ENCODE measurements at places on chromosomes 7 and 10. TPM values are rescaled to one million over a fixed set of nuclear protein-coding genes. Genes with fewer than 3 reads are reported as not detected.

Gene GJD4
- total RNA-seq, result not detected

Gene GALNT17
- total RNA-seq, result 72.1 TPM

Gene FAM25A
- not detected for total RNA-seq

Gene PNLIP
- total RNA-seq, result not detected

Gene CRHR2
- 0.24 TPM for total RNA-seq

Gene C10orf143
- 2.2 TPM for total RNA-seq

Gene H2BK1
- total RNA-seq, result not detected

Gene CCDC136
- total RNA-seq, result 5.2 TPM

Gene ZNF239
- total RNA-seq, result 2.0 TPM

Gene RSPH10B2
- total RNA-seq, result not detected

DNA sequence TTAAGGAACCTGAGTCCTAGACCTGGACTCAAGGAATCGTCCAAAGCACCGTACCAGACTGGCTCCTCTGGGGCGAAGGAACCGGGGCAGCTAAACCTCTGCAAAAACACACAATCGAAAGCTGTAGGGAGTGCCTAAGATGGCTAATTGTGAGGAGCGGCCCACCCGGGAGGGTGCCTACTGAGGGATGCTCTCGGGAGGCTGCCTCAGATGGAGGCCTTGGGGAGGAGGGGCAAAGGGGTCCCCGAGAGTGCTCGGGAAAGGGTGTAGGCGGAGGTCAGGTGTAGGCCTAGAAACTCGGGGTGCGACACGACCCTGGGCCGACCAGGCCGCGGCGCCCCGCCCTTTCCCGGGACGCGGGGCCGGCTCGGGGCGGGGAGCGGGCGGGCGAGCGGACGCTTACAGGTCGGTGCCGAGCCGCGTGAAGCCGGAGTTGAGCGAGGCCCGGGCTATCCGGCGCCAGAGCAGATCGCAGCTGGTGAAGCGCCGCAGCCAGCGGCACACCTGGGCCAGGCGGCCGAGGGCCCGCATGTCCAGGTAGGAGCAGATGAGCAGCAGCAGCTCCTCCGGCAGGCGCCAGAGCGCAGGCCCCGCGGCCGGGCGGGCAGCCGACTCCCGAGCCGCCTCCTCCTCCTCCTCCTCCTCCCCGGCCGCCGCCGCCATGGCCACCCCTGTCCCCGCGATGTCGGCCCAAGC, 844 bp downstream of the FBXW4 start:
- DNase-seq, result peak; percentile 72

DNA sequence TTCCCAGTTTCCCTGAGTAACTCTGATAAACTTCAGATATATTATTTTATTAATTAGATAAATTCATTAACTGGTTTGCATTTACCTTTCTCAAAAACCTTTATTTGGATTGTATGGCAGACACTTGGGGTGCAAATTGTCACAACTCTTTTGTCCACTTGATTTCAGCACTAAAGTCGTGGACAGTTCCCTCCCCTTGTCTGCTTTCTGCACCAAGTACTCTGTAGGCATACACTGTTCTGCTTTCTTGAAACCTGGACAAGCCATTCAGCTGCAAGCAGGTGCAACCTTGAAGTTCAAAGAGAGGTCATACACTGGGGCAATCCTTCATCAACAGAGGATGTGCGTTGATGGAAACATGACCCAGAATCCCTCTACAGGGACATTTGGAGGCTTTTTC, 162.9 kb downstream of the ARL5B start:
- DNase-seq, result no peak

DNA sequence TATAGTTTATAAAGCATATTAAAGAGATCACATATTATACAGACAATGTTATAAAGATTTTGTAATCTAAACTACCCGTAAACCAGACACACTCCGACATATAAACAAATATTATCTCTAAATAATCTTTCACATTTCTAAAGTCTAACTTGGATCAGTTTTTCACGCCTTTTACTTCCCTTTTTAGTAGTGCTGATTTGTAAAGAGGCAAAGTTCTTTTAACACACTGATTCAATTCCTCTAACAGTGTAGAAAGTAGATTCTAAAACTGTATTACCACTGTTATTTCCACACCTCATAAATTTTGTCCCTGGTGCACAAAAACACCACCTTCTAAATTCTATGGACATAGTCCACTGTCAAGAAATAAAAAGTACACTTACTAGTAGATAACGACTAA, 230.9 kb downstream of the DOCK4 start:
- no peak for DNase-seq

GRCh38 chr7:74293577-74293908, 4.3 kb downstream of the CLIP2 start:
- no peak for DNase-seq

GRCh38 chr10:111993321-111993720, 190.2 kb downstream of the GPAM start:
- DNase-seq, result no peak

GRCh38 chr10:105843786-105844185, 1202.7 kb downstream of the SORCS3 start:
- DNase-seq, result no peak

DNA sequence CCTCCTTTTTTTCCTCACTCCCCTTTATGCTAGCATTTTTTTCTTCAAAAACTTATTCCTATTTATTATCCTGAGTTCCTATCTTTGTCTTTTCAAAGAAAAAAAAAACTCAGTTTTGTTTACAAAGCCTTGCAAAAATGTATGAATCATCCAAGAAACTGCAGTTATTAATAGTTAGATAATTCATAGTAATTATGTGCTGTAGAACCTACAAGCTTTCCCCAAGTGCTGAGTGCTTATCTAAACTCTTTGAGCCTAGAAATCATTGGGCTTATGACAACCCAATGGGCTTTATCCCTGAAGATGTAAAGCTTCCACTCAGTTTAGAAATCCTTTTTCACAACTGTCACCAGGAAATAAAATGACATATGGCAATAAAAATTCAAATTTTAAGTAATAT, 145.9 kb upstream of the WNT16 start:
- no peak for DNase-seq

DNA sequence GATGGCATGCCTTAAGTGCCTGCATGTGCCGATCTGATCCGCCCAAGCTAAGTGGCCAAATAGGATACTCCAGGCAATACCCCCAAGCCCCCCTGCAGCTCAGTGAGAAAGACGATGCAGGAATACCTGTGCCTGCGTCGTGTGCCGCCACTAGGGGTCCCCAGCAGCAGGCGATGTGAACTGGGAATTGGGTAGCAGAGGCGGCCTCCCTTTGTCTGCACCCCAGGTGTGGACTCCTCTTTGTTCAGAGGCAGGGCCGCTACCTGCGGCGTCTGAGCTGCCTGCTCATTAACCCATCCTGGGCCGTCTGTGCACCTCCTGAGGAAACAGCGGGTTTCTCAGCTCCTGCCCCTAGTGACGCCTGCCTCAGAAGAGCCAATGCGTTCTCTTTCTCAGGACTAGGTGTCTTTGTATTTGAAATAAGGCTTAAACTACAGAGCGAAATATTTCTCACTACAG, 4.8 kb upstream of the CHN2 start:
- DNase-seq, result peak; percentile 76

- no peak for DNase-seq
These were observed 2.1 kb upstream of the C10orf71 start for GRCh38 chr10:49296836-49297235.

DNA sequence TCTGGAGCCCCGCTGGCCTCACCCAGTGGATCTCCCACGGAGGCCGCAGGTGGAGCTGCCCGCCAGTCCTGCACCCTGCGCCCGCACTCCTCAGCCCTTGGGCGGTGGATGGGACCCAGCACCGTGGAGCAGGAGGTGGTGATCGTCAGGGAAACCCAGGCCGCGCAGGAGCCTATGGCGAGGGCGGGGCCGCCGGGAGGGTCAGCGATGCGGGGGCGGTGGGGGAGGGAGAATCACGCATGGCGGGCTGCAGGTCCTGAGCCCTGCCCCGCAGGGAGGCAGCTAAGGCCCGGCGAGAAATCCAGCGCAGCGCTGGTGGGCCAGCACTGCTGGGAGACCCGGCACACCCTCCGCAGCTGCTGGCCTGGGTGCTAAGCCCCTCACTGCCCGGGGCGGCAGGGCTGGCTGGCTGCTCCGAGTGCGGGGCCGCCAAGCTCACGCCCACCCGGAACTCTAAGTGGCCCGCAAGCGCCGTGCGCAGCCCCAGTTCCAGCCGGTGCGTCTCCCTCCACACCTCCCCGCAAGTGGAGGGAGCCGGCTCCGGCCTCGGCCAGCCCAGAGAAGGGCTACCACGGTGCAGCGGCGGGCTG, 524.8 kb upstream of the TPK1 start:
- DNase-seq, result peak; percentile 34

GRCh38 chr10:110695539-110695886, 51.4 kb downstream of the RBM20 start:
- DNase-seq, result no peak

DNA sequence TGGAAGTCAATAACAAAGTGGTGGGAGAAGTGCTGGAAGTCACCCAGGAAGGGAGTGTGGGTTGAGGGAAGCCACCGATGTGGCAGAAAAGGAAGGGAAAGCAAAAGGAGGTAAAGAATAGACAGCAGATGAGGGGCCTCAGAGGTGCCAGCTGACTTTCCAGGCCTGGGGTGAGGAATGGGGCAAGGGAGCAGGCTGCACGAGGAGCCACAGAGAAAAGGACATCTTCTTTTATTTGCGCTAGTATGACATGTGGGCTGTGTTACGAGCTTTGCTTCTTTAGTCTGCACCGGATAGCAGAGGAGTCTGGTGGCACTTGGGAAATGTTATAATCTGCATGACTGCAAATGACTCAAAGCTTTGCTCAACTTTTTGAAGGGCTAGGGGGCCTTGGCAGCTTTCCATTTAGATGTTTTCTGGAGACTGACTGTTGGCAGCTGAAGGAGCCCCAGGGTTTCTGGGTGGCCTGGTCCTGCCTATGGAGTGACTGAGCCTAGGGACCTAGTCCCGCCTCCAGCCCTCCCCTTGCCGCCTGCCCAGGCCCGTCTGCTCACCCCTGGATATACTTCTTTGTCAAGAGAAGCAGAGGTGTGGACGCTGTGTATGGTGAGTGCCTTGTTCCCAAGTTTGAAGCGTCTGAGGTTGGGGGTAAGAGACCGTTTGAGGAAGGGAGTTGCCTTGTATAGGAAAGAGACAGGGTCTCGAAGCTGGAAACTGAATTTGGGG, 5.1 kb downstream of the PRXL2A start:
- DNase-seq, result no peak

- no peak for DNase-seq
These were observed 119.5 kb downstream of the RNF216 start for GRCh38 chr7:5661942-5662341.

GRCh38 chr10:68666280-68666760, 54.7 kb upstream of the CCAR1 start:
- no peak for DNase-seq

DNA sequence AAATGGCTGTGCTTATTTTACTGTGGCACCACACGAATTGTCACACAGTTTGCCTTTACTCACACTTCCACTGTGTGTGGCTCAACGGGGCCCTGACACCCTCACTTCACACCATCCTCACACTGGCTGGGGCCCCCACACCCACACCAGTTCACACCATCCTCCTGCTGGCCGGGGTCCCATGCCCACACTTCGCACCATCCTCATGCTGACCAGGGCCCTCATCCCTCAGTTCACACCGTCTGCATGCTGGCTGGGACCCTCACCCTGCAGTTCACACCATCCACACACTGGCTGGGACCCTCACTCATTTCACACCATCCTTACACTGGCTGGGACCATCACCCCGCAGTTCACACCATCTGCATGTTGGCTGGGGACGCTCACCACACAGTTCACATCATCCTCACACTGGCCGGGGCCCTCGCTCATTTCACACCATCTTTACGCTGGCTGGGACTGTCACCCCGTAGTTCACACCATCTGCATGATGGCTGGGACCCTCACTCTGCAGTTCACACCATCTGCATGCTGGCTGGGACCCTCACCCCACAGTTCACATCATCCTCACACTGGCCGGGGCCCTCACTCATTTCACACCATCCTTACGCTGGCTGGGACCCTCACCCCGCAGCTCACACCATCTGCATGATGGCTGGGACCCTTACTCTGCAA, 36.0 kb downstream of the BRI3 start:
- no peak for DNase-seq

DNA sequence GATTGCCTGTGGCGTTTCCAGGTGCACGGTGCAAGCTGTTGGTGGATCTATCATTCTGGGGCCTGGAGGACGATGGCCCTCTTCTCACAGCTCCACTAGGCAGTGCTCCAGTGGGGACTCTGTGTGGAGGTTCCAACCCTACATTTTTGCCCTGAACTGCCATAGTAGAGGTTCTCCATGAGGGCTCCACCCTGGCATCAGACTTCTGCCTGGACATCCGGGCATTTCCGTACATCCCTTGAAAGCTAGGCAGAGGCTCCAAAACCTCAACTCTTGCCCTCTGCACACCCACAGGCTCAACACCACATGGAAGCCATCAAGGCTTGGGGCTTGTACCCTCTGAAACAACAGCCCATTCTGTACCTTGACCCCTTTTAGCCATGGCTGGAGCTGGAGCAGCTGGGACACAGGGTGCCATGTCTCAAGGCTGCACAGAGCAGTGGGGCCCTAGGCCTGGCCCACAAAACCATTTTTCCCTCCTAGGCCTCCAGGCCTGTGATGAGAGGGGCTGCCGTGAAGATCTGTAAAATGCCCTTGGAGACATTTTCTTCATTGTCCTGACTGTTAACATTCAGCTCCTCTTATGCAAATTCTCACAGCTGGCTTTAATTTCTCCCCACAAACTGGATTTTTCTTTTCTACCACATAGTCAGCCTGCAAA, 10.0 kb upstream of the FGL2 start:
- DNase-seq, result no peak

DNA sequence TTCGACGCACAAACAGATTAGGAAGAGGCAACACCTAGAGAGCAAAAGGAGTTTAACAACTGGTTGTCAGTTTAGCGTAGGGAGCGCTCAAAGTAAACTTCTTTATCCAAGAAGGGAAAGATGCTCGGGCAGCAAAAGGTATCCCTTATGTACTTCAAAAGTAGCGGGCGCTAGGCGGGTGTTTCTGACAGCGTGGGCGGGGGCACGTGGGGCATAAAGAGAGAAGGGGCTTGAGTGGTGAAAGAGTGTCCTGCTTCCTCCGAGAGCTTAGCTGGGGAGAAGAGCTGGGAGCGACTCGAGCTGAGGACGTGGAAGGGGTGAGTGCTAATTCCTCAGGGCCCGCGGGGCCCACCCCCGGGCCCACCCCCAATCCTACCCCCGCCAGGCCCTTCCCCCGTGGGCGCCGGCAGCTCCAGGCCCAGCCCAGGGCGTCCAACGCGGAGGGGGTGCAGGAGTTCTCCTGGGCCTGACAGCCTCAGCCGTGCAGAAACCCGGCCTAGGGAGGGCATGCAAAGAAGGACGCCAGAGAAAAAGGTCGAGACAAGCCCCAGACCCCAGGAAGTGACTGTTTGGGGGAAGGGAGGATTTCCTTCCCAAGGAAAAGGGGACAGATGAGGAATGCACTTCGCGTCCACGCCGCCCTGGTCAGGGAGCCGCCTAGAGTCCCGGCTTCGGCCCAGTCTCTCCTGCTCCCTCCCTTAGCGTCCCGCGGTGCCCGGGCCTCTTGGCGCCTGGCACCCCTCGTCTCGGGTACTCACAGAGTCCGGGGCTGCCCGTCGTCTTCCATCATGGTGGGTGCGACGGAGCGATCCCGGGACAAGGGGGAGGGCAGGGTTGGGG, 868 bp downstream of the TIAL1 start:
- peak; percentile 55 for DNase-seq

- DNase-seq, result no peak
These were observed 16.4 kb downstream of the ZNF488 start for GRCh38 chr10:47367646-47368045.

- DNase-seq, result peak; percentile 72
These were observed 45.5 kb downstream of the DPYSL4 start for GRCh38 chr10:132232023-132232951.

GRCh38 chr7:11681461-11681860, 150.5 kb downstream of the THSD7A start:
- no peak for DNase-seq

GRCh38 chr7:101226721-101227120, 8.8 kb downstream of the ZNHIT1 start:
- DNase-seq, result no peak

- peak; percentile 66 for DNase-seq
These were observed at the start of gene CTBP2 for GRCh38 chr10:125159932-125160855. Gene CTBP2 (minus strand): TSS chr10:125160563.

All from Right ventricle myocardium superior (tissue), 1 donor.